ENCODE measurements at places on chromosomes 12 and 14.

GRCh38 chr12:124747426-124748161 lies 116.1 kb downstream of the SCARB1 start:
- DNase-seq: no peak

GRCh38 chr12:83514372-83514771 lies 827.7 kb downstream of the TMTC2 start:
- no peak for DNase-seq

GRCh38 chr12:42240131-42240750 lies 2.2 kb upstream of the YAF2 start:
- DNase-seq: no peak

GRCh38 chr14:48788771-48789170 lies 797.4 kb downstream of the RPS29 start:
- no peak for DNase-seq

DNA sequence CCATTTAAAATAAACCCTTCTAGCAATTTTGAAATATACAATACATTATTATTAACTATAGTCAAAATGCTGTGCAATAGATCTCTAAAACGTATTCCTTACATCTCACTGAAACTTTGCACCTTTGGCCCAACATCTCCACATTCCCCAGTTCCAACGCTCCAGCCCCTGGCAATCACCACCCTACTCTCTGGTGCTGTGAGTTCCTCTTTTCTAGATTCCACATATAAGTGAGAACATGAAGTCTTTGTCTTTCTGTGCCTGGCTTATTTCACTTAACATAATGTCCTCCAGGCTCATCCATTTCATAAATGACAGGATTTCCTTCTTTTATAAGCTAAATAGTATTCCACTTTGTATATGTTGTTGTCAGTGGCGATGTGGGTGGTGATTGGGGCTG lies 194.7 kb upstream of the RTL1 start:
- DNase-seq: no peak

DNA sequence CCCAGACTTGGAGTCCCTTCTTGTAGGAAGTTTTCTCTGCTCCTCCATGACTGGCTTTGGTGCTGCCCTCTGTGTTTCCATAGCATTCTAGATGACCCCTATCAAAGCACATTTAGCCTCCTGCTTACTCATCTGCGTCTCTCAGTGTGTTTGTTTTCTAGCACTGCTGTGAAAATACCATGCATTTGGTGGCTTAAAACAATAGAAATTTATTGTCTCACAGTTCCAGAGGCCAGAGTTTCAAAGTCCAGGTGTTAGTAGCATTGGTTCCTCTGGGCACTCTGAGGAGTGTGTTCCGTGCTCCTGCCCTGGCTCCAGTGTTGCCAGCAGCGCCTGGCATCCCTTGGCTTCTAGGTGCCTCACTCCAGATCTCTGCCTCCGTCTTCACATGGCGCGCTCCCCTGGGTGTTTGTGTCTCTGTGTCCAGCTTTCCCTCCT lies 86.1 kb downstream of the CACNA1C start:
- DNase-seq: no peak

DNA sequence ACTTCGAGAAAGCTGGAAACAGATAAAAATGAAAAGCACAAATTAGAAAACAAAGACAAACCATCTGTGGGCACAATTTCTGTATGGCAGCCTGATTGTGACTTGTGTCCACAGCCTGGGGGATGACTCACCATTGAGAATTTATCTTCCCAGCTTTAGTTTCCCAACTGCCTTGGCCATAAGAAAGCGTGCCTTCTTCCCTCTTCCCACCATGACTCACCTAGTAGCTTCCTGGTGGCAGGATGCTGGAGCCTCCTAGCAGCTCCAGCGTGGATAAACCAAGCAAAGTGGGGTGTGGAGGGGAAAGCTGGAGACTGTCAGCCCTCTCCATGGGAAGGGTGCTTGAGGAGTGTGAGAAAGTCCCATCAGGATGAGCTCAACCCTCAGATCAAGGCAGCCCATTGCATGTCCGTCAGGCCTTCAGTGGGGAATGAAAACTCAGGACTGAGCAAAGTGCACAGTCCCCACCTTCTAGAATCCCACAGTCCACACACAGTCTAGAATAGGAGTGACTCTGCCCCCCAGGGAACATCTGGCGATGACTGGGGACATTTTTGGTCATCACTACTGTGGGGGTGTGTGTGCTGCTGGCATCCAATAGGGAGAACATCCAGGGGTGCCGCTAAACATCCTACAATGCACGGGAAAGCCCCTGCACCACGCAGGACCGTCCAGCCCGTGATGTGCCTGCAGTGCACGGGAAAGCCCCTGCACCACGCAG lies 22.4 kb upstream of the SERPINA6 start:
- no peak for DNase-seq

DNA sequence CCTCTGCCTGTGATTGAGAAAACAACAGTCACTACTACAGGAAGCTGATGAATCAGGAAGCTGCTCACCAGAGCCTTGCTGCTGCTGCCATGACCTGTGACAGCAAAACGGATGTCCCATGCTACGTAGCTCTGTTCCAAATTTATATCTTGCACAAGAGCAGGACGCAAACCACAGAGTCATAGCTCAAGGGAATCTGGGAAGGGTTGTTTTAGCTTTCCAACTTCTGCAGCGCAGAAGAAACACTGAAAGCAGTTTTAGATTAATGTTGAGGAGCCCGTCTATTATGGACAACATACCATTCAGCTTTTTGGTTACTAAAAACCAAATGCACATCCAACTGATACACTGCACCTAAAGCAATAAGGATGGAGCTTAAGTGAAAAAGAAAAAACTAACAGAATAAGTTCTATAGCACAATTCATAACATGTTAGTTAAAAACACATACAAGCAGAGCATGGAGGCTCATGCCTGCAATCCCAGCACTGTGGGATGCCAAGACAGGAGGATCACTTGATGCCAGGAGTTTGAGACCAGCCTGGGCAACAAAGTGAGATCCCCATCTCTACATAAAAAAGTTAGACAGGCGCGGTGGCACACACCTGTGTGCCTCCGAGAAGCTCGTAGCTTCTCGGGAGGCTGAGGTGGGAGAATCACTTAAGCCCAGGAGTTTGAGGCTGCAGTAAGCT lies 1.7 kb upstream of the ANKRD33 start:
- no peak for DNase-seq

DNA sequence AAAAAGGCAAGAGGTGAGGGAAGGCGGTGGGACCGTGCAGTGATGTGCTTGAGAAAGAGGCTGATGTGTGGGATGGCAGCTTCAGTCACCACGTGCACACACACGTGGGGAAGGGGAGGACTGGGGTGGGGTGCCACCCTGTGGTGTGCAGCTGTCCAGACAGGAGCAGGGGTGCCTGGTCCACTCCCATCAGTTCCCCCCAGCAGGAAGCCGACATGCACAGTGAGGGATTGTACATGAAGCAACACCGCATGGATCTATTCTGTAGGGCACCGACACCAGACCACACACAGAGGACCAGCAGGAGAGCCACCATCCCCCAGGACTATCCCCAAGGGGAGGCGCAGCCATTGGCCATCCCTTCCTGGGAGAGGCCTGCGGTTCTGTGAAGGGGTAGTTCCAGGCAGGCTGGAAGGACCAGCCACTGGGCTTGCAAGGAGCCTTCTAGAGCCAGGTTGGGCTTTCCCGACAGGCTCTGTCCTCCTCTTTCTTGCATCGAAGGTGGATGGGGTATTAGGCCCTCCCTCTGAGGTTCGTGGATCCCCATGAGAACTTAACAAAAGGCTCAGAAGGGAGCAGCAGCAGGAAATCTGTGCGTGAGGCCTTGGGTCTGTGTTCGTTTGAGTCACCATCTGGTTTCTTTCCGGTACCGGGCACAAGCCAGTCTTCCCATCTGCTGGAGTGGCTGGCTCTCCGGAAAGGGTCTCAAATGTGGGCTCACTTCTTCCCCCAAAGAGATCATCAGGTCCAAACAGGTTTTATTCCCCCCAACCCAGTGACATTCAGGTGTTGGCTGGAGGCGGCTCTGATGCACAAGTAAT lies 59.8 kb downstream of the PLEKHG3 start:
- peak; percentile 70 for DNase-seq

- DNase-seq: no peak
Measured at GRCh38 chr12:16027002-16027401, 115.9 kb downstream of the DERA start.

DNA sequence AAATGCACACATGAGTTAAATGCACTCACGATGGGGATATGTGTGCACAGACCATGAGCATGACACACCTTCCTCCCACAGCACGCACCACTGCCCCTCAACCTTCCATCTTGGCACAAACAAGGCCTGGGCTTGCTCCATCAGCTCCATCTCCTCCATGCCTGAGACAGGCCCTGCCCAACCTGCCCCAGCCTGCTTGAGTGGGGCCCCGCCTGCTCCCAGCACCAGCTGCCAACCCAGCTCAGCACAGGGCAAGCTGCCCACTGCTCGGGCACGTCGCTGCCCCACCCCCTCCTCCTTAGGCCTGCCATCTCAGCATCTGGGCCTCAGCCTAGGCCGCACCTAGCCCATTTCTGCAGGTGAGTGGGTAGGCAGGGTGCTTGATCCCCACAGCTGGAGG lies 27.6 kb upstream of the KRT78 start:
- DNase-seq: no peak

GRCh38 chr12:71892059-71892458 lies 46.6 kb upstream of the TPH2 start:
- no peak for DNase-seq
